ENCODE measurements at places on chromosomes 2 and 18.

GRCh38 chr18:7334973-7335568, 104.2 kb downstream of the LRRC30 start:
- DNase-seq = no peak

DNA sequence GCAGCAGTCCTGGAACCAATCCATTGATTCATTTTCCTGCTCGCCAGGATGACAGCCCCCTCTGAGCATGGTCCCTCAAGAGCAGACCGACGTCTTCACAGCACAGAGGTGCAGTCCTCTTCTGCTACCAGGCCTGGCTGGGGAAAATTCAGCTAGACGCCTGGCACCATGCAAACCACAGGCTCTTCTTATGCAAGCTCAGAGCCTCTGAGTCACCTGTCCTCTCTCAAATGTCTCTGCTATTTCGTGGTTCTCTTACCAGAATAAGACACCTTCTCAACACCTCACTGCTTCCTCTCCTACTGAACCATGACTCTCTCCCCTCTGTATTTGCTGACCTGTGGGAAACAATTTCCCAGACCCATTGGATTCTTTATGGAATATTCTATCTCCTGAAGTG, 79.8 kb upstream of the CYRIA start:
- no peak for DNase-seq

DNA sequence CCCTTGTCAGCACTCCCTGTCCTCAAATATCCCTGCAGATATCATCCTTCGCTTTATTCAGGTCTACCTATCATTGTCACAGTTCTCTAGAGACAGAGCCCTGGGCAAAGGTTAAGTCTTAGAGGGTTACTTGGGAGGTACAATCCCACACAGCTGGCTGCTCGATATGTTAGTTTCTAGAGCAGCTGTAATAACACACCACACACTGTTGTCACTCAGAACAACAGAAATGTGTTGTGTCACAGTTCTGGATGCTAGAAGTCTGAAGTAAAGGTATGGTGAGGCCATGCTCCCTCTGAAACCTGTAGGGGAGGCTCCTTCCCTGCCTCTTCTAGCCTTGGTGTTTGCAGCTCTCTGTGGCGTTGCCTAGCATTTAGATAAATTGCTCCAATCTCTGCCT, 9.9 kb upstream of the RAPGEF4 start:
- no peak for DNase-seq

- DNase-seq = no peak
Observed at GRCh38 chr18:78720456-78721237, 259.0 kb upstream of the SALL3 start.

GRCh38 chr2:22748909-22749308, 636.1 kb upstream of the KLHL29 start:
- DNase-seq = no peak
